ENCODE measurements at places on chromosomes 2 and 18. TPM values are rescaled to one million over a fixed set of nuclear protein-coding genes. Genes with fewer than 3 reads are reported as not detected.

GRCh38 chr2:240913810-240914644, 7.9 kb downstream of the CROCC2 start:
- DNase-seq = peak; percentile 70

GRCh38 chr18:9348079-9348671, 13.6 kb downstream of the TWSG1 start:
- no peak for DNase-seq

- DNase-seq = no peak
Measured at GRCh38 chr2:138707392-138708074, 72.7 kb downstream of the NXPH2 start.

GRCh38 chr2:199940373-199940772, 14.9 kb downstream of the TYW5 start:
- DNase-seq = no peak

DNA sequence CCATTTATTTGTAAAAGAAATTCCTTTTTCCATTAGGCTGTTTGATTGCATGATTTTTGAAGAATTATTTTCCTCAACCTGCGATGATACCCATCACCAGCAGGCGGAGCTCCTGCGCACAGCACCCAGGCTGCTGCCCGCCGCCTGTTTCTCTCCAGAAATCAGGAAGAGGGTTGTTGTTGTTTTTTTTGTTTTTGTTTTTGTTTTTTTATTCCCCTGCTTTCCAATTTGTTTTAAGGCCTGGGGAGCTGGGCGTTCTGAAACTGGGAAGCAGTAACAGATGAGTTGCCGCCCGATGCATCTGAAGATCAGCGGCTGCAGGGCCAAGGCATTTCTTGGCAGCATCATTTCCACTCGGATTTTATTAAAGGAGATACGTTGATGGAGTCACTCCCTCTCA, 132.1 kb downstream of the MBP start:
- peak; percentile 82 for DNase-seq

GRCh38 chr2:24824966-24825882, 32.0 kb downstream of the CENPO start:
- DNase-seq = no peak

Gene KRTCAP3
- total RNA-seq = 140 TPM

- no peak for DNase-seq
Measured at GRCh38 chr2:85804583-85804982, 50.8 kb downstream of the ATOH8 start.

Gene SLC14A1
- total RNA-seq = not detected

DNA sequence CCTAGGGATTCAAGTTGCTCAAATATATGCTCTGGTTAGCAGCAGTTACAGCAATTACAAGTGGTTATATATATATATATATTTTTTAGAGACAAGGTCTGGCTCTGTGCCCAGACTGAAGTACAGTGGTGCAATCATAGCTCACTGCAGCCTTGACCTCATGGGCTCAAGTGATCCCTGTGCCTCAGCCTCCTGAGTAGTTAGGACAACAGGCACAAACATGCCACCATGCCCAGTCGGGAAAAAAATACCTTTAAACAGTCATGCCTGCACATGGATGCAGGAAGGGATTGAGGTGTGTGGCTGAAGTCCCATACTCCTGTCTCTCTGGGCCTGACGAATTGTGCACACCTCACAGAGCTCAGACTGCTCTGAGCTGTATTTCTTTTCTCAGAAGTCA, 19.6 kb upstream of the DNAH7 start:
- DNase-seq = peak; percentile 39

GRCh38 chr2:23411752-23412431, 26.9 kb downstream of the KLHL29 start:
- no peak for DNase-seq

GRCh38 chr2:43429369-43429768, 166.5 kb downstream of the THADA start:
- DNase-seq = no peak

GRCh38 chr18:8721716-8722115, 16.4 kb downstream of the MTCL1 start:
- no peak for DNase-seq

- peak; percentile 55 for DNase-seq
Measured at GRCh38 chr2:237998530-237998929, 31.7 kb downstream of the UBE2F start.

Gene ABCG8
- total RNA-seq = not detected

Gene ALK
- total RNA-seq = not detected

Gene PREB
- 29.4 TPM for total RNA-seq

- DNase-seq = no peak
Measured at GRCh38 chr18:63192885-63193349, 126.7 kb downstream of the BCL2 start.

GRCh38 chr2:46983065-46983801, 67.6 kb upstream of the MCFD2 start:
- DNase-seq = peak; percentile 33

DNA sequence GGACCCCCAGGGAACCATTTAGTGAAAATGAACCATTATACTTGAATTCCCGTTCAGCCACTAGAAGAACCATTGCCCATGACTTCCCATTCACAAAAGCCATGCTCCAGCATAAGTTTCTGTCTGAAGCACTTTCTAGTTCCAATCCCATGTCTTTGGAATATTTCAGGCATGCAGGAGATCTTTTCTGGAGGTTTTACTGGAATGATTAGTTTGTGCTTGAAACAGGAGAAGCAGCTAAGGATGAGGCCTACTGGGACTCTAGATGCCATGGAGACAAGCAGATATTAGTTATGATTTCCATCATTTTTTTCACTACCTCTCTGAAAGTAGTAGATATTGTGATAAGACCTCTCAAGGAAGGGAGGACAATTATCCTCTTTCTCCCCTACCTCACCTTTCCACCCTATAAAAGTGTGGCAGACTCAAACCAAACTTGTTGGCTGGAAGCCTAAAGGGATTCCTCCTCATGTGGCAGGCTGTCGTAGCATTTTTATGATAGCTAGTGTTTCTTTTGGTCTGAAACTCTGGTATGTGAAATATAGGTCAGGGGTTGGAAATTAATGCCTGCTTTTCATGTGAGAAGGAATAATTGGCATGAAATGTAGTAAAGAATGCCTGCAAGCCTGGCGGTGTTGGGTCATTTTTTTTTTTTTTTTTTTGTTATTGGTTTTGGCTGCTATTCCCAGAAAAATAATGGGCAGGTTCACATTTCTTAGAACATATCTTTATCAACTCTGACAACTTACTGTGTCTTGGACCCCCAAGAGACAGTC, 29.3 kb upstream of the MMADHC start:
- DNase-seq = no peak

Gene CYP26B1
- total RNA-seq = not detected

Gene CPO
- not detected for total RNA-seq

Gene ITGA6
- total RNA-seq = 259 TPM

Gene ZBTB7C
- total RNA-seq = 27.2 TPM

Gene ERBB4
- total RNA-seq = 0.55 TPM

Gene SDC1
- total RNA-seq = 25.0 TPM

Gene IL36RN
- total RNA-seq = not detected

DNA sequence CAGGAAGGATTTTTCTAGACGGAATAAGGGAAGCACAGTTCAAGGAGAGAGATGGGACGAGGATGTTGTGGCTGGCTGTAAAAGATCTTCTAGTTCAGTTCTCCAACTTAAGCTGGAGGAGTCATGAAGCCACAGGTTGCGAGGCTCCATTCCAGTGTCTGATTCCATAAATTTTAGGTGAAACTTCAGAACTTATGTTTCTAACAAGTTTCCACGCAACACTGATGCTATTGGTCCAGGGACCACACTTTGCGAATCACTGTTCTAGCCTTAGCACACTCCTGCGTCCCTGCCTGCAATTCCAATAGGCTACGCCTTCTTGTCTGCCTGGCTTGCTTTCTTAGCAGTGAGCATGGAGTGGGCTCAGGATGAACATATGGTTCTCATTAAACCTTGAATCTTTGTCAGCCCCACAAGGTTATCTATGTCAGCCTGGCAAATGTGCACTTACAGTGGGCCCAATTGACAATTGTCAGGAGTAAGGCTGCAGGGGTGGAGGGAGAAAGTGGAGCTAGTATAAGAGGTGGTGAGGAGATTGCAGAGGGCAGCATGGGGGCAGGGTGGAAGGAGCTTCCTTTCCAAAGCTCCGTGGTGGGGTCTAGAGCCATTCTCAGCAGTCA, 438.1 kb upstream of the ST6GAL2 start:
- no peak for DNase-seq

- no peak for DNase-seq
Measured at GRCh38 chr2:219619235-219619634, 8.2 kb upstream of the SLC4A3 start.

Gene LYPD6B
- 88.7 TPM for total RNA-seq

- no peak for DNase-seq
Measured at GRCh38 chr18:41145516-41145915, 809.5 kb upstream of the PIK3C3 start.

Gene GPR17
- total RNA-seq = not detected

Gene PLA2R1
- 4.9 TPM for total RNA-seq

Gene CTAGE1
- not detected for total RNA-seq

GRCh38 chr18:55988537-55988936, 400.5 kb upstream of the TCF4 start:
- no peak for DNase-seq

DNA sequence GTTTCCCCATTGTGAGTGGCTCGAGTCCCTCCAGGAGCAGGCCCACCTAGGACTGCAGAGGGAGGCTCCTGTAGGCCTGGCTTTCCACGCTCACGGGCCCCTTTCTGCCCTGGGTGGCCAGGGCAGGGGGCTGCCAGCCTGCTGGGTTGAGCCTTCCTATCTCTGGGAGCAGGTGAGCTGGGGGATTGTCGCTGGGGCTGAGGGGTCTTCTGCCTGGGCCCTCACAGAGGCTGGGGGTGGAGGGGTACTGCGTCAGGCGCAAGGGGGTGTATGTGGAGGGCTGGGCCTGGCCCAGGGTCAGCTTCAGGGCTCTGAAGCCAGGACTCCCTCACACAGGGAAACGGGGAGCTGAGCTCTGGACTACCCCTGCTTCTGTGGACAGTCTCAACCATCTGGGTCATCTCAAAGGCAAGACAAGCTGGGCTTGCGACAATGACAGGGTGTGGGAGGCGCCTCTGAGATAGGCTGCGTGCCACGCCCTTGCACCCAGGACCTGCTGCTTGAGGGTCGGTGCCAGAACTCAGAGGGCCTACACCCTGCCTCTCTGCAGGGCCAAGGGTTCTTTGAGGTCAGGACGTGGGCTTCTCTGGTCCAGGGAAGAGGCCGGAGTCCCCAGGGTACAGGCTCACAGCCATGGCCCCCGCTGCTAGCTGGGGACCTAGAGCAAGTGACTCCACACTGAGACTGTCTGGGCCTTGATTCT, 206.1 kb downstream of the TWIST2 start:
- DNase-seq = no peak

DNA sequence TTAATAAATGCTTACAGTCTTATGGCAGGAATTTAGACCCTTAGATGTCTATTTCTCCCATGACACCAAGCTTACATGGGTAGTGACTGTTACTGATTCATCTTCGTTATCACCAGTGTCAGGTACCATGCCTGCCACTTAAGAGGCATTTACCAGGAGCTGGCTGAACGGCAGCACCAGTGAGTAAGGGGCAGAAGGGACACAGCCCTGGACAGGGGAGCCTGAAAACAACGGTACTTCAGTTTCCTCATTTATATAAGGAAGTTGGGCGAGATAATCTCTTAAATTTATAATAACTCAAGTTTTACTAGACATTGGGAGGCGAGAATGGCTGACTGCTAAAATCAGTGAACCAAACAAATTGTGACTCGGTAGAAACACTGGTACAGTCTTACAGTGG, 1.2 kb downstream of the COA5 start:
- DNase-seq = no peak

DNA sequence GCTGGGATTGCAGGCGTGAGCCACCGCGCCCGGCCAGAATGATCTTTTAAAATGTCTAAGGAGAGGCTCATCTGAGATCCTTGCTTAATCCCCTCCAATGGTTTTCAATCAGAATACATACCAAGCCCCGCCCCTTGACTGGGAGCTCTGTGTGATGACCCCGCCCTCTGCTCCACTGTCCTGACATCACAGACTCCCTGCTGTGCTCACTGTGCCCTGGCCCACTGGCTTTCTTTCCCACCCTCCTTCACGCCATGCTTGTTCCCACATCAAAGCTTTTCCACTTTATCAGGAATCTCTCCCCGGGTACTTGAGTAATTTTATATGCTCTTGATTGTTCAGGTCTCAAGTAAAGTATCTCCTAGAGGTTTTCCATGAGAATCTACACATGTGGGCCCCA, 762.3 kb upstream of the ID2 start:
- no peak for DNase-seq

- no peak for DNase-seq
Measured at GRCh38 chr2:191115391-191115790, 35.4 kb downstream of the STAT4 start.

Gene ASXL3
- total RNA-seq = not detected

- no peak for DNase-seq
Measured at GRCh38 chr18:58808349-58808748, 56.3 kb upstream of the ZNF532 start.

GRCh38 chr2:9405636-9406035, 17.7 kb downstream of the ITGB1BP1 start:
- DNase-seq = no peak

GRCh38 chr18:13526519-13526918, 199.8 kb downstream of the FAM210A start:
- no peak for DNase-seq

DNA sequence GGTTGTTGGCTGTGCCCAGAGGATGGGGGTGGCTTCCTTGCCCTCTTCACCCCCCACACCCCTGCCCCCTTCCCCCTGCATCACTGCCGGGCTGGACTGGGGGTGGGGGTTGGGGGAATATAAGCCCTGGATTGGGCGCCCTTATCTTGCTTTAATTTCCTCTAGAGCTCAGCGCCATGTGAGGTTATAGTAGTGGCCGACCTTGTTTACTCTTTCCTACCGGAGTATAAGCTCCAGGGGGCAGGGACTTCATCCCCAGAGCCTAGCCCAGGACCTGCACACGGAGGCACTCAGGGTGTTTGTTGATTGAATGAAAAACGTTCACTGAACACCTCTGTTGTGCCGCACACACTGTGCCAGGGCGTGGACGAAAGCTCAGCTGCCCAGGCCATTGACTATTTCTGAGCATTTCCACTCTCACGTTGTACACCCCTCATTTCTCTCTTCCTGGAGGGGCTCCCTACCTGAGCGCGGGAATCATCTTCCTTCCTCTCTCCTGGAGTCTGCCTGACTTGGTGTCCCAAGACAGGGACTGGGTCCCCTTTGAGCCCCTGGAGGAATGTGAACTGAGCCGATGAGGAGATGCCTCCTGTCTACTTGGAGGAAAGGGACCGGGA, 9.3 kb upstream of the SPATA3 start:
- no peak for DNase-seq

Gene OTOS
- total RNA-seq = not detected

- peak; percentile 37 for DNase-seq
Measured at GRCh38 chr2:84077496-84077895, 381.6 kb downstream of the SUCLG1 start.

GRCh38 chr2:11833601-11834000, 87.2 kb downstream of the LPIN1 start:
- no peak for DNase-seq

DNA sequence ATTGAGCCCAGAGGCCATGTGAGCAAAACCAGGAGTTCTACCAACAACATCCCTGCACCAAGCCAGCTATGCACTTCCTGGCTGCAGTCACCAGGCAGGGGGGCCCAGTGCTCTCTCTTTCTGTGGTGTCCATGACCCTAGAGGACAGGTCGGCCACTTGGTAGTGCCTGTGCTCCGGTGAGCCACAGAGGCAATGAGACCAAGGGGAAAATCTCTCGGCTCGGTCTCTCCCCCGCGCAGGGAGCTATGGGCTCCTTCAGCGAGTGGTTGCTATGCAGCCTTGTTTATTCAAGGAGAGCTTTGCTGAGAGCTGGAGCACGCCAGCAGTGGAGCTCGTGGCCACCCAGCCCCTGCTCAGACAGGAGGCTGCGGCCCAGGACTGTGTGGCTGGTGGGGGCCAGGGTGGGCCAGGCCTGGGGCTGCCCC, at the start of gene TOGARAM2:
Gene TOGARAM2, plus strand, starts transcription at position 283 of the 426 bp plus-strand sequence. CDS start 13,537 bp downstream, outside the sequence.
- peak; percentile 86 for DNase-seq

Gene NLRC4
- 0.92 TPM for total RNA-seq

Gene TACR1
- 3.5 TPM for total RNA-seq

Gene HOXD13
- total RNA-seq = not detected
